ENCODE measurements at places on chromosomes 16 and 17.

DNA sequence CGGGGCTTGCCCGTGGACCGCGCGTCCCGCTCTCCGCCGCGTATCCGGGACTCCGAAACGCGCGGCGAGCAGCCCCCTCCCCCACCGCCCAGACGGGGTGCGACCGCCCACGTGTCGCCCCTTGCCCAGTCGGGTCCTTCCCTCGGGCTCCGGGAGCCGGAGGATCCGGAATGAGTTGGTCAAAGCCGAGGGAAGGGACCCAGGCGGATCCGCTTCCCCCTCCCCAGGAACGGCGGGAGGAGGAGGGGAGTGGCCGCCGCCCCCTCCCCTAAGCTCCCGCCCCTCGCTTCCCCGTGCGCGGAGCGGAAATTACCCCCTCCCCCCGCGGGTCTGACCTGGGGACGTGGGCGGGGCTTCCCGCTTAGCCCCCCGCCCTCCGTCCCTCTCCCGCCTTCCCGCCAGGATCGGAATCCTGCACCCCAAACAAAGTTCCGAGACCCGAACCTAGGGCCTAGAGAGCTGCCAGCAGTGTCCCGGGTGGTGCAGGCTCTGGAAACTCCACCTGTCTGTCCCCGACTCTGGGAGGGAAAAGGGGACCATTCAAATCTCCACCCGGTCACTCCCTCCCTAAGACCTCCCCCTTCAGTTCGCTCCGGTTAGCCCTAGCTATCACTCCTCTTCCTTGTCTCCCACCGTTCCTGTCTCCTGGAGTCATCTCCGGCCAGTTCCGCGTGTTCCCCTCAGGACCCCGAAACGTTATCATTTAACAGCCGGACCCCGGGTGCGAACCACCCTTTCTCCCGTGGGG is 1.0 kb upstream of the IGF2BP1 start:
- DNase-seq, result no peak

- no peak for DNase-seq
These were observed 3.4 kb downstream of the TMEM11 start for GRCh38 chr17:21210411-21211076.

DNA sequence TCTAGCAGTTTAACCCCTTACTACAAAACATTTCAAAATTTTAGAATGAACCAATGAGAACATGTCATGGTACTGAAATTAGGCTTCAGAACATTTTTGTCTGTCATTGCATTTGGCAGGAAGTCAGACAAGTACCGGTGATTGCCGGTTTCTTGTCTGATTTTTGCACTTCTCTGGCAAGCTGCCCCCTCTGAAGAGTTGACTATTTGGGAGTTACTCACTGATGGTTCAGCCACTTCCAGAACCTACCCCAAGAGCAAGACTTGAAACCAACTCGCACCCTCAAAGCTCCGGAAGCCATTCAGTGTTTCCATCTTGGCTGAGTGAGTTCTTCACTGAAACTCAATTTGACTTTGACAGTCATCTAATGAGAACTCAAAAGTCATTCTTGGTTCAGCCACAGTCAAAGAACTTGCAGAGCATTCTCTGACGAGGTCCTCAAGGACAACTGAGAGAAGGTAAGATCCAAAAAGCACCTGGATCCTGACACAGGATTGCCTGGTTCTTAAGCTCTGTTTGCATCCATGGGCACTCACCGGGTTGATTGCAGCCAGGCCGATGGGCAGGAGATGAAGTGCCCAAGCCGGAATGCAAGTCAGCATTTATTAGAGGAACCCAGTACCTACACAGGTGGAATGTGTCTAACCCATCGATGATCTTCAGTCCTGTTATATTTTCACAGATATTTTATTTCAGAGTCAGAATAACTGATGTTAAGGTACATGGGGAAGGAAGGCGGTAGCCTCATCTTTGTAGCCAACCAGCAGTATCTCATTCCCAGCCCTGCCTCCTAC is 93.6 kb downstream of the USP22 start:
- no peak for DNase-seq

DNA sequence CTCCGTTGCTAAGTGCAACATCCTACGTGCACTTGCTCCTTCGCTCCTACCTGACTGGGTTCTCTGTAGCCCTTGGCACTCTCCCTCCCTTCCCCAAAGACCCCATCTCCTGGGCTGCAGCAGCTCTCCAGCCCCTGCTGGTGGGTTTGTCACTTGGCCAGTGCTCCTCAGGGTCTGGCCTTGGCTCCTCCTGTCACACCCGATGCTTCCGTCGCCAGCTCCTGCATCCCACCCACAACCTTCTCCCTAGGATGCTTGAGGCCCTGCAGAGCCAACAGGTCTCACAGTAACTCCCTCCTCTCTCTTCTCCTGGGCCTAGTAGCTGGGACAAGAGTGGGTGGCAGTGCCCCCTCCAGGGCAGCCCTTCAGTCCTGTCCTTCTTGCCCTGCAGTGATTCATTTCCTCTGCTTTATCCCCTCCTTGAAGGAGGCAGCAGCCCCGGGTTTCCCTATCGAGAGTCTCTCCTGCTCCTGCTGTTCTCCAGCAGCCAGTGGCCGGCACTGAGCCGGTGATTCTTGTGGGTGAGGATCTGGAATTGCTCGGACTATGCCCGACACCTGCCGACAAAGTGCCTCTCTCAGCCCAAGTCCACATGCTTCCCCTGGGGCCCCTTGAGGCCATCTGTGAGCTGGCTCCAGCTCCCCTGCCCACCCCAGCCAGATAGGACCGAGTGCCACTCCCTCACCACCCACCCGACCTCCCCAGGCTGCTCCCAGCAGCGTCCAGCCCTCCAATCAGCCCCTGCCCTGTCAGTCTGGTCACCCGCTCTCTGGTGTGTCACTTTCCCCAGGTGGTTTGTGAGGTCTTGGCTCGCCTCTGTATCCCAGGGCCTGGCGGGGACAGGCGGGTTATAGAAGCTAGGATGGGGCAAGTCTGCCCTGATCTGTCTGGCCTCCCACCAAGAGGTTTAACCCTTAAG is 3.8 kb downstream of the LITAFD start:
- peak; percentile 82 for DNase-seq

GRCh38 chr16:85704011-85704410 is 15.3 kb upstream of the GINS2 start:
- DNase-seq, result no peak

GRCh38 chr17:73650617-73651200 is 6.5 kb upstream of the SDK2 start:
- no peak for DNase-seq

- no peak for DNase-seq
These were observed 214.9 kb downstream of the CEP112 start for GRCh38 chr17:65977041-65977440.

DNA sequence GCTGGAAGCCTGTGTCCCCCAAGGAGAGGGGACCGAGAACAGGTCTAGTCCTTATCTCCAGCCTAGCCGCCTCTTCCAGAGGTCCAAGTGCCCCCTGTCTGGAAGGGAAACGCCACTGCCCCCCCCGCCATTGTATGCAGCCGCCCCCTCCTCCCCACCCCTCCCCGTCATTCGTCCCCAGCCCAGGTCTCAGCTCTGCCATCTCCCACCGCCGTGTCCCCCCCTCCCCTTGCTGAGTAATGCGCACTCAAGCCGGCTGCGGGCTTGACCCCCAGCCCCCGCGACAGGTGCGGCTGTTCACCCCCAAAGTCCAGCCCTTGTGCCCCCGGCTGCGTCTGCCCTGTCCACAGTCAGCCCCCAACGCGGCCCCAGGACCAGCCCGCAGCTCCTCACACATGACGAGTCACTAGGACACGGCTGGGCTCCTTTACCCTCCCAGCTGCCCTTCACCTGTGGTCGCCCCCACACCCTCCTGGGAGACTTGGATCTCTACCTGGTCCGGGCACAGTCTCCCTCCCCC is 622 bp downstream of the GPRC5B start:
- DNase-seq, result peak; percentile 10

DNA sequence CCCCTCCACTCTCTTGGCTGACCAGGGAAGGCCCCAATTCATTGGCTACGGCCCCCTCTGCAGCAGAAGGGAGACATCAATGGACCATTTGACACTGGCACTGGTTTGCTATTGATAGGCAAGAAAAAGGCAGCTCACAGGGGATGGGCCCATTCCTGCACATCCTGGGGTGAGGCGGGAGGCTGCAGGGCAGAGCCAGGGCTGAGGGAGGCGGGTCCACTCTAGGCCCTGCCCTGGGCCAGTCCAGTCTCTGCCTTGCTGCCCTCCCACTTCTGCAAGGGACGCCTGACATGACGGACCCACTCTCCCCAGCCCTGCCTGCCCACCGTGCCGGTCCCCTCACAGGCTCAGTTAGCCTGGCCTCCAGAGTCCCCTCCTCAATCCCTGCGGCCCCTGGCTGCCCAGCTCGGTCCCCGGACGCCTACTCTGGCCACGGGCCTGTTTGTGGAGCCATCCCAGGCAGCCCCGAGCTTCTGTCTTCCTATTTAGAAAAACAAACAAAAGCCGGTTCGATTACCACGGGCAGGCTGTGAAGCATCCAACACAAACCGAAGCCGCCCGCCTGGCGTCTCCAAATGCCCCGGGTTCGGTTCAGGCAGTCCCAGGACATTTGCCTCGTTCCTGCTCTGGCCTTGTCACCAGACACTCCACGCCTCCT is 160.7 kb downstream of the IRX5 start:
- no peak for DNase-seq

DNA sequence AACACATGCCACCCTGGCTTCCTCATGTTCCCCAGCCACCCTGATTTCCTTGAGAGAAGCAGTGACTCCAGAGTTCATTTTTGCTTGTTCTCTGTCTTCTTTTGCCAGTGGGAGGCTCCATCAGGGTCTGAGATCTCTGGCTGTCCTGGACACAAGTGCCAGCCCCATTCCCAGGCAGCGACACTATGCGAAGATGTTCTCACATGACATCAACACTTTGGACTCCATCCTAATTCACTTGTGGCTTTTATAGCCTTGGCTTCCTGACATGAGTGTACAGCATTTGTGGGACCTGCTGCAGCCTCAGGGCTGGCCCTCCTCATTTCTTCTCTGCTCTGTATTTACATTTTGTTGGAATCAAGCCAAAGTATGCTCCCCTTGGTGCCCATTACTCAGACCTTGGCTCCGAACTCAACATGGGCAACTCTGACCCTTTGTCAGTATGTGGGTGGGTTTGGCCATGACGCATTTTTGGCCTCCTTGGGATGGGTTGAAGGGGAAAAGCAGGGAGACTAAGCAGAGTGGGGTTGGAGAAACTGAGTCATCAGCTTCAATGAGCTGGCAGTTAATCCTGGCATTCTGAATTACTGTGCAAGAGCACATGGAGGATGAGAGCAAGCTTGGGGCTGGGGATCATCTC is 119.0 kb upstream of the EEF2KMT start:
- peak; percentile 5 for DNase-seq

- no peak for DNase-seq
These were observed 1.4 kb downstream of the CDH11 start for GRCh38 chr16:65120461-65120830.

- no peak for DNase-seq
These were observed 1224.6 kb downstream of the CDH8 start for GRCh38 chr16:60811657-60812056.

GRCh38 chr16:15404792-15405191 is 9.2 kb downstream of the MPV17L start:
- DNase-seq, result peak; percentile 9

DNA sequence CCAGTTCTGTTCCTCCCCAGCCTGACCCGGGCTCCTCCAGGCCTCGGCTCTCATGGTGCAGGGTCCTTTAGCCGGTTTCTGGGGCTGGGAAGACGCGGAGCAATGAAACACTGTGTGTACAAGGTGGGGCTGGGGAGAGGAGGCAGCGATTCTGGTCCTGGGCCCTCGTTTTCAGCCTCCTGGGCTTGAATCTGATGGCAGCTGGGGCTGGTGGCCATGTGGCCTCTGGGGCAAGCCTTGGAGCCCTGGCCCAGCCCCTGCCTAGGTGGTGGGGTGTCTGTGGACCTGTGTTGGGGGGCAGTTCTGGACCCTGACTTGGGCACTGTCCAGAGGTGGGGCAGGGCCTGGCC is 4.1 kb downstream of the FOXJ1 start:
- no peak for DNase-seq

Data from kidney tubule cell (primary cell).